ENCODE measurements at places on chromosomes 3 and 15.

- no peak for DNase-seq
Observed at GRCh38 chr3:100992231-100993012, 799 bp downstream of the ABI3BP start.

DNA sequence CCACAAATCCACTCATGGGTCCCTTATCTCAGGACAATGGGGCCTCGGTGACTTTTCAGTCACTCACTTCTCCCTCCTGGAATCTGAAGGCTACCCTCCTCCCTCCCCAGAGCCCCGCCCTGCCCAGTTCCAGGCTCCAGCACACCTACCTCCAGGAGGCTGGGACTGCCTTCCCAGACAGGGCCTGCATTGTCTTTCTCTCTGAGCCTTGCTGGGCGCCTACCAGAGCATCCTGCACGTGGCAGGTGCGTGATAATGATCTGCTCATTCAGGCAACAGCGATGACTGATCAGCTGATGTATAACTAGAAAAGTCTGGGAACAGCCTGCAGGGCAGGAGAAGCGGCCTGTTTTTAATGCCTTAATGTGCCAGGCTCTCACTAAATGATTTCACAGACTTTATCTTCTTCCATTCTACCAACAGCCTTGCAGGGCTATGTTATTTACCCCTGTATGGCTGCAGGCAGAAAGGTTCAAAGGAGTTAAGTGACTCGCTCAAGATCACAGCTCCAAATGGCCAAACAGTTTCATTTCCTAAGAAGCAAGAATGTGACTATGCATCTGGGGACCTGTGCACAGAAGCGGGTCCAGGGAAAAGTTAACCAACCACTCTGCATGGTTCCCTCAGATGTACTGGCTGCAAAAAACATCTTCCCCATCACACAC is 6.3 kb downstream of the ADAMTS17 start:
- no peak for DNase-seq

GRCh38 chr3:113275258-113275556 is 63.9 kb downstream of the BOC start:
- DNase-seq = no peak

DNA sequence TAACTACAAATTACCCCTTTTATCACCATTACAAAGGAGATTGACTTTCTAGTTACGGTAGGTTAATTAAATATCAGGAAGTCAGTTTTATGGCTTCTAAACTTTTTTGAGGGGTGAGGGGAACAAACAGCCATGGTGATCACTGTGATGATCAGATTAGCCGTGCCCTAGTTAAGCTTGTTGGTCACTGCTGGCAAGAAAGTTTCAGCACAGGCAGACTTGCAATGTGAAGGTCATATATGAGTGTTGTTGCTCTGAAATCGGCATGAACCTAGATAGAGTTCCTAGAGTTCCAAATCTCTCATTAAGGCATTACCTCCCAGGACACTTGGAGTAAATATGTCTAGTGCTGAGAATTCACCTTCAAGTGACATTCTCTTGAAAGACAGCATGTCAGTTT is 156.6 kb downstream of the GHSR start:
- no peak for DNase-seq

- DNase-seq = no peak
Observed at GRCh38 chr3:155741101-155741500, 3.8 kb downstream of the PLCH1 start.

DNA sequence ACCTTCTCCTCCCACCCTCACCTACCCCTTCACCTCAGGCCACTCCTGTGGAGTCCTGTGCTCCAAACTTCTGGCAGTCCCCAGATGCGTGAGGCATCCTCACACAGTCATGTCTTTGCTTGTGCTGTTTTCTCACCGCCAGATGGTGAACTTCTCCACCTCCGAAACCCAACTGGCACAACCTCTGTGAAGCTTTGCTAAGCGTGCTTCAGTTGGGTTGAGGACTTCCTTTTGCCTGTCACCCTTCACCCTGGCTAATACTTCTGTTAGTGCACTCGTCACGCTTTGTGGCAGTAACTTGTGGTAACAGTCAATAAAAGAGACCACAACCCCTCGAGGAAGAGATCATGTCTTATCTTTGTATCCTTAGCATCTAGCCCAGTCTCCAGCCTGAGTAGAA is 42.0 kb upstream of the SKOR1 start:
- no peak for DNase-seq

DNA sequence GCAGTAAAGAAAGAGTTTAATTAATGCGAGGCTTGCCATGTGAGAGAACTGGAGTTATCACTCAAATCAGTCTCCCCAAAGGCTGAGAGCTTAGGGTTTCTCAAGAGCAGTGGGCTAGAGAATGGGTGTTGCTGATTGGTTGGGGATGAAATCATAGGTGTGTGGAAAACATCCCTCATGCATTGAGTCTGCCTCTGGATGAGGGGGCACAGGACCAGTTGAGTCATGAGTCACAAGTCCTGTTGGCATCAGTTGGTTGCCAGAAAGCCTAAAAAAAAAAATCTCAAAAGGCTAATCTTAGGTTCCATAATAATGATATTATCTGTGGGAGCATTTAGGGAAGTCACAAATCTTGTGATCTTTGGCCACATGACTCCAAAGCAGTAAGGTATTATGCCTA is 800.3 kb downstream of the TUSC7 start:
- no peak for DNase-seq

DNA sequence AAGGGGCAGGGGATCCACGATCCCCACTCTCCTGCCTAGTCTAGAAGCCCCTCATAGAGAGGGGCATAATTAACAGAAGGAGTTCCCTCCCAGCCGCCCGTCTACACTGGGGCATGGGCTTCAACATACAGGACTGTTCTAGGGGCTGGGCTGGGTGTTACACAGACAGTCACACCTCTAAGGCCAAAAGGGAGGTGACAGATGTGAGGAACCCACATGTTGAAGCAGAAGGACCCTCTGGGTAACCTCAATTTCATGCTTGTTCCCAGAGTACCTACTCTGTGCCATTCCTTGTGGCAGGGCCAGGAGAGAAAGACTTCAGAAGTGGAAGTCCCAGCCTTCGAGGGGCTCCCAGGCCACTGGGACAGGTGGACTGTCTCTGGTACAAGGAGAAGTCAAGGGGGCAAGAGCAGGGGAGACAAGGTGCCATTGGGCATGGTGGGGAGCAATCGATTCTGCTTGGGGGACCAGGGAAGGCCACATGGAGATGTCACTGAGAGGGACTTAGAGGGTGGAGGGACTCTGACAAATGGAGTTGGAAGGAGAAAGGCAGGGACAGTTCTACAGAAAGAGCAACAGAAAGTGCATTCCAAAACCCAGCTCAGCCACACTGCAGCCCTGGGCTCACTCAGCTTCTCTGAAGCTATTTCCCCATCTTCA is 71.3 kb downstream of the CPN2 start:
- no peak for DNase-seq

GRCh38 chr3:186599785-186600166 is 13.1 kb upstream of the AHSG start:
- DNase-seq = no peak

All from NCI-H345 (cell line).